ENCODE measurements at places on chromosomes 16 and 17.

GRCh38 chr17:21209511-21210175 lies 4.3 kb downstream of the TMEM11 start:
- DNase-seq: no peak

- DNase-seq: no peak
These were observed 3.6 kb downstream of the SCNN1G start for GRCh38 chr16:23186171-23186570.

DNA sequence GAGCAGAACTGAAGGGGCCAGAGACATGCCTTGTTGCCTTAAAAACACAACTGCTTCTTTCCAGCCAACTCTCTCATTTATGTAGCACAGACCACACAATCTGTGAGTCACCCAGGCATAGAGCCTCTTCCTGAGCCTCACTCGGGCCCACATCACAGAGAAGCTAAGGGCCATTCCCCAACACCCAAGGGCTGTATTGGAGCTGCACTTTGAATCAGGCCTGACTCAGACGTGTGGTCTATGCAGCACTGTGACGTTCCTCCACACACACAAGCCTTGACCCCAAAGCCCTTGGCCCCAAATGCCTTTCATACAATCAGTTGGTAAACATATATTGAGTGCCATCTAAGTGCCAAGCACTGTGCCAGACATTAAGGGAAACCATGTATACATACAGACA lies 308.9 kb upstream of the DYNLRB2 start:
- no peak for DNase-seq

DNA sequence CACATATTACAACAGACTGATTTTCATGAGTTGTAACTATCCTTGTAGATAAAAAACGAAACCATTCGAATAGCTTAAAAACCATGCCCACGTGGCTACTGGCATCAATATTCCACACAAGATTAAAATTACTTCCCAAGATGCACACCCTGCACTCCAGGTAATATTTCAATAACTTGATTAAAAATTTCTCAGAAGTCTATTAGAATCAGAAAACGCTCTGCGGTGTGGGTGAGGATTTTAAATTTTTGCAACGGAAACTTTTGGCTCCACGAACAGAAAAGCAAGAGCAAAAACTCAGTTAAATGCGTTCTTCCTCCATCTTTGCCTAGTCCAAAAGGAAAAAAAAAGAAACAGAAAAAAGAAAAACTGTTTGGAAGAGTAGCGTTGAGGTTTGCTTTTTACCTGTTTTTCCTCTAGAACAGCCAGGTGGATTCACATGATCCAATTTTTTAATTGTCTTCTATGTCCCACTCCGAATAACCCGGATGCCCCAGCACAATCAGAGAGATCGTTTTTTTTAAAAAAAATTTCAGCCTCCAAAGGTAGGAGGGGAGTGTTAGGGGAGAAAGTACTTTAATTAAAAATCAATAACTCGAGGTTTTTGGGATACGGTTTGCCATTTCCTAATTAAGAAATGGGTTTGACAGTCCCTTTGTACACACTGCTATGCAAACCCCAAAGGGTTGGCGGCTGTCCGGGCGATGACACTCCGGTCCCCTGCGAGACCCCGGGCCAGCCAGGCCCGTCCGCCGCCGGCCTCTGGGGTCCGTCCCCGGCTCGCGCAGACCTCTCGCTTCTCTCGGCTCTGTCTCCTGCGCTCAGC lies 708 bp upstream of the NFAT5 start:
- DNase-seq: peak; percentile 10

GRCh38 chr17:38697061-38697820 lies 7.8 kb upstream of the MLLT6 start:
- no peak for DNase-seq

- no peak for DNase-seq
These were observed 16.3 kb upstream of the SALL1 start for GRCh38 chr16:51167170-51167895.

DNA sequence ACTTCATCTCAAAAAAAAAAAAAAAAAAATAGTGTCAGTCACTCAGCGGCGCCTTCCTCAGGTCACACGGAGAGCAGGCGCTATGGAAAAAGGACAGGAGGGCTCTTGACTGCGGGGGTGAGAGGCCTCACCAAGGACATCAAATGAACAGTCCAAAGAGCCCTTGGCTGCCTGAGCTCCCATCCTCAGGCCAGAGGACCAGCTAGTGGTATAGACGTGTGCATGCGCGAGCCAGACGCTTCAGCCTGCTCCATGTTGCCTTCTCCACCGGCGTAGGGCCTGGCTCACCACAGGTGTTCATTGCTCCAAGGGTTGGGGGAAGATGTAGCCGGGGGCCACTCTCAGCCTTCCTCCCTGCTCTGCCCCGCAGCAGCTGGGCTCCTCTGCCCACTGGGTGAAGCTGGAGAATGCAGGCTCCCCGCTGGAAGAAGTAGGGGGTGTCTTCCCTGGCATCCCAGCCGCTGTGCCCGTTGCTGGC lies 65.8 kb upstream of the PLCG2 start:
- no peak for DNase-seq

GRCh38 chr16:27819881-27820610 lies 243.5 kb downstream of the GSG1L start:
- no peak for DNase-seq

- no peak for DNase-seq
These were observed 318.3 kb upstream of the CA10 start for GRCh38 chr17:52476638-52477313.

DNA sequence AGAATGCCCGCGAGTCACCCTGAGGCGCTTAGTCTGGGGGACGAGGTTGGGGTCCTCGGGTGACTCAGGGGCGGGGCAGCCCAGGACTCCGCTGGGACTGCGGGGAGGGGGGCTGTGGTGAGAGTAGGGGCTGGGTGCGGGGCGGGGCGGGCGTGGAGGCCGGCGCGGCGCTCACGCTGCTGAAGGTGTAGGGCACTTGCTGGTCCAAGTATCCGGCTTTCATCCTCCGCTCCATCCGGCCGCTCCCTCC lies 832 bp downstream of the ETV4 start:
- DNase-seq: peak; percentile 55

GRCh38 chr17:66165537-66166123 lies 26.3 kb downstream of the CEP112 start:
- no peak for DNase-seq

DNA sequence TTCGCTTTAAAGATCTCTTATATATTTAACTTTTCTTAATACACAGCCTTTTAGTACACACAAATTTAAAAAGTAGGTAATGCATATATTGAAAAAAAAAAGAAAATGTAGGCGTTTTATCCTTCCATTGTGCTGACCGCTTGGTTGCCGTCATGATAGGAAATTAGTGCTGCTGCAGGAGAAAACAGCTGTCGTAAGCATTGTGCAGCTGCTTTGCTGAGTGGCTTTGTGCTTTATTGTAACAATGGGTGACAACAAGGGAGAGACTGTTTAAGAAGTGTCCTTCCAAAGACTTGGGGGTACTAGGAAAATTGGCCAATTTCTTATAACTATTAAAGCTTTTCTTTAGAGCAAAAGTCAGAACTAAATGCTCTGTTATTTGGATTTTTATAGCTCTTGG lies 5.0 kb downstream of the HERPUD1 start:
- no peak for DNase-seq

- DNase-seq: no peak
These were observed 9.5 kb downstream of the TXNL4B start for GRCh38 chr16:72083778-72084404.

GRCh38 chr16:74271872-74272271 lies 24.7 kb upstream of the PSMD7 start:
- no peak for DNase-seq

GRCh38 chr16:74896389-74897370 lies 88.2 kb downstream of the WDR59 start:
- DNase-seq: no peak

- DNase-seq: no peak
These were observed 325.4 kb downstream of the SEC14L1 start for GRCh38 chr17:77466140-77466539.

GRCh38 chr16:79329166-79329521 lies 271.4 kb downstream of the MAF start:
- DNase-seq: no peak

- DNase-seq: no peak
These were observed 17.4 kb upstream of the BRD7 start for GRCh38 chr16:50386139-50386538.

- DNase-seq: peak; percentile 92
These were observed at the start of gene LYRM9 for GRCh38 chr17:27892866-27893769. Gene LYRM9, minus strand, starts transcription at chr17:27893365. Its CDS starts 10,671 bp downstream, at chr17:27882694.

- no peak for DNase-seq
These were observed 52.6 kb downstream of the SCNN1G start for GRCh38 chr16:23235176-23235575.

DNA sequence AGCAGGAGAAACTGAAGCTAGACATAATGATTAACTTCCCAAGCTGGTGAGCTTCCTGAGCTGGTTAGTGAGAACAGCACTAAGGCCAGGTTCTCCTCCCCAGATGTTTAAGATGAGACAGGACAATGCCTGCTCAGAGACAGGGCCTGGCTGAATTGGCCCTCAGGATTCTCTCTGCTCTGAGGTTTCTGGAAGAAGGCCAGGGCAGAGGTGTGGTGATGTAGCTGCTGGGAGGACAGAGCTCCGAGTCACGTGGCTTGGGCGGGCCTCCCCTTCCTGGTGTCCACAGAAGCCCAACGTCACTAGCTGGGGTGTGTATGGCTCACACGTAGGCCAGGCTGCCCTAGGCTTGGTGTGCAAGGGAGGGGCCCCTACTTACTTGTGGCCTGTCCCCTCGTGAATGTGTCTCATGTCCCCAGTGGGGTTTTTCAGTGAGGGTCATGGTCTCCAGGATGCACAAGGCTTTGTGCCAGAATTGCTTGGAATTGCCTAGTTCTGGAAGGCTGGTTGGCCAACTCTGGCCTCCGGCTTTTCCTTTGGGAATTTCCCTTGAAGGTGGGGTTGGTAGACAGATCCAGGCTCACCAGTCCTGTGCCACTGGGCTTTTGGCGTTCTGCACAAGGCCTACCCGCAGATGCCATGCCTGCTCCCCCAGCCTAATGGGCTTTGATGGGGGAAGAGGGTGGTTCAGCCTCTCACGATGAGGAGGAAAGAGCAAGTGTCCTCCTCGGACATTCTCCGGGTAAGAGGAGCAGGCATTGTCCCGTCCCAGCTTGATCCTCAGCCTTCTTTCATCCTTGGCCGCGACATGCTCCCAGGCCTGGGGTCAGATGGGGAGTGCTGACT lies 3.4 kb downstream of the NOD2 start:
- DNase-seq: peak; percentile 30

DNA sequence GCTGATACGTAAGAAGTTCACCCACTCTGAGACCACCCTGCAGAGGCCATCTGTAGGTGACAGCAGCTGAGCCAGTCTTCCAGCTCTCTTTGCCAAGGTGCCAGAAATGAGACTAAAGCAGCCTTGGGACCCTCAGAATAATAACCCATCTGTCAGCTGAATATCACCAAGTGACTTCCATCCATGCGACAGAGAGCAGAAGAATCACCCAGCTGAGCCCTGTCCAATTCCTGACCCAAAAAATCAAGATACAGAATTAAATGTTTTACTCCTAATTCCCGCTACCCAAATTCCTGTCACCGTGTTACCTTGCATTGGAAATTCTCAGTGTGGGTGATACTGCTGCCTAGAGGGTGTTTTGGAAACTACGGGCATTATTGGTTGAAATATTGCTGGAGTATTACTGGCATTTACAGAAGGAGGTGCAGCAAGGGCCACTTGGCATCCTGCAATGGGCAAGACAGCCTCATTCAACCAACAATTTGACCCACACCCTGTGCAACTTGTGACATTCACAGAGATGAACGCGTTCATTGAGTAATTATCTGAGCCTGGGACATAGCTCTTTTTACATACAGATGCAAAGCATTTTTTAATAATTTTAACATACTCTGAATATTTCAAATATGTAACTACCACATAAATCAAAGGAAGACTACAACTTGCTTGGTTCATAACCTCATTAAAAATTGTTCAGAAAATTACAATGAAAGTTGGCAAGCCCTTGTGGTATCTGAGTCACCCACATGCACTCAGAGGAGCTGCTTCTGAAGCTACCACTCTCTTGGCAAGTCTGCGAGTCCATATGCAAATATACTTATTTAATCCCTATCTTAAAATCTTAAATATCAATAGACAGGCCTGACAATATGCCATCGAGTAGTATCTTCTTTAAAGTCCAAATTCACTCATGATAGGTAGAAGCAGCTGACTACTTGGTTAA lies 126.6 kb downstream of the C16orf95 start:
- DNase-seq: no peak
